Large intestine (tissue), 12 donors: ENCODE measurements at places on chromosomes 2 and 18.

GRCh38 chr2:224086226-224086914 is 47.3 kb upstream of the SERPINE2 start:
- DNase-seq, result no peak

- no peak for DNase-seq
These were observed 318.1 kb downstream of the NBAS start for GRCh38 chr2:15242936-15243461.

DNA sequence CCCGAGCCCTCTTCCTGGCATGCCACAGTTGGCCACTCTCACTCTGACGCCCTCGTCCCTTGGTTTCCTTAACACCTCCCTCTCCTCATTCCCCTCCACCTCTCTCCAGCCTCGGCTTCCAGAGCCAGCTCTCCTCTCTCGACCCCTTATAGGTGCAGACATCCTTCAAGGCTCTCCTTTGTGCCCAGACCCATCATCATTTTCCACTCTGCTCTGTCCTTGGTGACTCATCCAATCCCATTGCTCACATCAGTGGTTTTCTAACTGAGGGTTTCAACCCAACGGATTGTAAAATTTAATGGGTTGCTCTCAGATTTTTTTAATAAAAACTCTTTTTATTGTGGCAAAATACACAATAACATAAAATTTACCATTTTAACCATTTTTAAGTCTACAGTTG is 6.2 kb downstream of the ST8SIA5 start:
- DNase-seq, result no peak

- DNase-seq, result no peak
These were observed 219.3 kb upstream of the OSR1 start for GRCh38 chr2:19577723-19578122.

DNA sequence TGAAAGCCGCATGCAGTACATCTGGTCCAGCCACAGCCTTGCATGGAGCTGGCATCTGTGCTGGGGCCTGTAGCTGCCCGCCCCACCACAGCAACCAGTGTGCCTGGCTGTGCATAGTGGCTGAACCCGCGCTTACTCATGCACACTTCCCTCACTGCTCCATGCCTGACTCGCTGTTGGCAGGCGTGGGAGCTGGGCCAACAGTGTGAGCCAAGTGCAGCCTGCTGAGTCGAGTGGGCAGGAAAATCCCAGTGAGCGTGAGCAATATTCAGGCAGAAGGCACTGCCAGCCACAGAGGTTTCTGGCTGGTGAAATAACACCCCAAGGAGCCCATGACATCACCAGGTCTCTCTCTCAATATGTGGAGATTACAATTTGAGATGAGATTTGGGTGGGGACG is 1674.1 kb upstream of the TMEFF2 start:
- no peak for DNase-seq

DNA sequence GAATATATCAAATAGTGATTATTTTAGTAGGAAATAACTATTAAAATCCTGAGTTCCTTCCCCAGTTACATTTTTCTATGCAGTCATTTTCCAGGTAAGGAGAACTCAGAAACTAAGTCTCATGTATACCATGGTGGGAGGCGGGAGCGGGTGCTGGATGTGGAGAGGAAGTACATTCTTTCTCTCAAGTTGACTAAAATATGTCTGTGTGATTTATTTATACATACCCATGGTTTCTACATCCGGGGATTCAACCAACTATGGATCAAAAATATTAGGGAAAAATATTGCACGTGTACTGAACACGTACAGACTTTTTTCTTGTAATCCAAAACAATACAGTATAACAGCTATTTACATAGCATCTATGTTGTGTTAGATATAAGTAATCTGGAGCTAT is 6.8 kb downstream of the ZCCHC2 start:
- DNase-seq, result no peak

DNA sequence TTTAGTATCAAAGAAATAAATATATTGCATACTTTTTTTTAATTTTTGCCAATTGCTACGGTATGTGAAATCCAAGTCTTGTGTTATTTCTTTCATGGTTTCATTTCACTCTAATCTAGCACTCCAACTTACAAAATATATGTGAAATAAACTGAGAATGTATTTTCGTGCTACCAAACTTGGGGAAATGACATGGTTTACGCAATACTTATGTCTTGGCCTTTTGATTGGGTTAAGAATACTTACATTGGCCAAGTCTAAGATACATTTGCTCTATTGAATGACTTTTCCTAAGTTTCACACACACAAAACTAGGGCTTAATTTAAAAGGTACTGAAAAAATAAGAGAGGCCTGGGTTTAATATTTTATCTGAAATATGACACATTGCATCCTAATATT is 80.5 kb downstream of the VRK2 start:
- DNase-seq, result no peak

- no peak for DNase-seq
These were observed 36.6 kb downstream of the GPR155 start for GRCh38 chr2:174450021-174450816.

GRCh38 chr2:55961318-55961911 is 37.8 kb upstream of the EFEMP1 start:
- DNase-seq, result peak; percentile 19

DNA sequence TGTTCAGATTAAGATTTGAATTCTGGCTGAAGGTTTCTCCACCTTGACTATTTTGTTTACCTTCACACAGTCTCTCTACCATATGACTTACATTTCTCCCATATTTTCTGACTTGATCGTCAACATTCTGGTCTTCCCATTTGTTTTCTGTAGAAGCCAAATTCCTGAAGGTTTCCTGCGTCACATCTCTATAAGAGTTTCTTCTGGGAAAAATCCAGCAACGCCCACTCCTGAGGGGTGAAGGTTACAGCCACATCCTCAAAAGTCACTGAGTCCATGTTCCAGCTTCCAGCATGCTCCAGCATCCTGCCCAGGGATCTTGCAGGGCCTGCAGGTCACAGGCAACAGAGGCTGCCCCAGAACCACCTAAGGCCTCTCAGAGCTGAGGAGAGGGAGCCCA is 47.5 kb downstream of the NBEAL1 start:
- no peak for DNase-seq

DNA sequence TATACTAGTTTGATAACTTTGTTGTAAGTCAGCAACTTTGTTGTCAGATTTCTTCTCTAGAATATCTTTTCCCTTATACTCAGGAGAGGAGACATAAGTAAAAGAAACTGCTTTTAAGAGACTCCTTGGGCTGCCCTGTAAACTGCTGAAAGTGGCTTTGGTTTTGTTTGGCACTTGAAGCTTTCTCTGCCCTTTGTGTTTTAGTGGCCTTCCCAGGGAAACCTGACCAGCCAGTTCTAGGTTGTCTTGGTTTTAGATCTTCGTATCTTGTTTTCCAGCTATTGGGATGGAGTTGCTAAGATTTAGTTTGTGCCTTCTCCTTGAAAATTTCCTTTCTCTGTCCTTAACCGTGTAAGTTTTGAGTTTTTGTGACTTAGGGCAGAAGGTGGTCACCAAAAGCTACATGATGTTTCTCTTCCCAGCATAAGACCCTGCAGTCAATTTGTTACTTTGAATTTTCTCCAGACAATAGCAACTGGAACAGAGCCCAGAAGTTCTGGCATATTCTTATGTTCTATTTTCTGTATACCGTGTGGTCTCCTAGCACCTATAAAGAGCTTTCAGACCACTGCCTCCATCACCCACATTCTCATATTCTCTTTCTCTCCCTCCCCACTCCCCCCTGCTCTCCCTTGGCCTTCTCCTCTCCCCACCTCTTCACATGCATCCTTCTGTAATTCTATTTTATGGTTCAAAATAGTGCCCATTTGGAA is 81.1 kb downstream of the BOLA3 start:
- DNase-seq, result no peak

GRCh38 chr18:37873416-37873815 is 307.8 kb upstream of the CELF4 start:
- DNase-seq, result no peak

GRCh38 chr2:241505781-241506201 is 2.6 kb downstream of the STK25 start:
- no peak for DNase-seq

GRCh38 chr2:220847006-220847405 is 725.1 kb downstream of the EPHA4 start:
- DNase-seq, result no peak

- no peak for DNase-seq
These were observed 26.9 kb downstream of the MCEE start for GRCh38 chr2:71102981-71103681.

GRCh38 chr2:190742431-190742830 is 93.5 kb downstream of the NAB1 start:
- DNase-seq, result no peak

GRCh38 chr2:44005846-44006245 is 10.1 kb upstream of the LRPPRC start:
- DNase-seq, result no peak

GRCh38 chr2:45836740-45837139 is 185.3 kb downstream of the PRKCE start:
- no peak for DNase-seq

DNA sequence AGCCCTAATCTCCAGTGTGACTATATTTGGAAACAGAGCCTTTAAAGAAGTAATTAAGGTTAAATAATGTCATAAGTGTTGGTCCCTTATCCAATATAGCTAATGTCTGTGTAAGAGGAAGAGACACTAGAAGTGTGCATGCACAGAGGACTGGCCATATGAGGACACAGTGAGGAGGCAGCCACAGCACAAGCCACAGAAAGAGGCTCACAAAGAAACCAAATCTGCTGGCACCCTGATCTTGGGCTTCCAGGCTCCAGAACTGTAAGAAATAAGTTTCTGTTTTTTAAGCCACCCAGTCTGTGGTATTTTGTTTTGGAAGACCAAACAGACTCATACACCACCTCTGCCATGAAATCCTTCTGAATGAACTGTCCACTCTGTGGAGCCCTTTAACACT is 186.4 kb upstream of the SLC39A10 start:
- no peak for DNase-seq

- DNase-seq, result no peak
These were observed 236.6 kb downstream of the CYRIA start for GRCh38 chr2:16429002-16429401.

GRCh38 chr2:19208479-19209199 is 149.8 kb downstream of the OSR1 start:
- DNase-seq, result no peak

GRCh38 chr2:98037206-98037605 is 41.5 kb upstream of the TMEM131 start:
- DNase-seq, result no peak

DNA sequence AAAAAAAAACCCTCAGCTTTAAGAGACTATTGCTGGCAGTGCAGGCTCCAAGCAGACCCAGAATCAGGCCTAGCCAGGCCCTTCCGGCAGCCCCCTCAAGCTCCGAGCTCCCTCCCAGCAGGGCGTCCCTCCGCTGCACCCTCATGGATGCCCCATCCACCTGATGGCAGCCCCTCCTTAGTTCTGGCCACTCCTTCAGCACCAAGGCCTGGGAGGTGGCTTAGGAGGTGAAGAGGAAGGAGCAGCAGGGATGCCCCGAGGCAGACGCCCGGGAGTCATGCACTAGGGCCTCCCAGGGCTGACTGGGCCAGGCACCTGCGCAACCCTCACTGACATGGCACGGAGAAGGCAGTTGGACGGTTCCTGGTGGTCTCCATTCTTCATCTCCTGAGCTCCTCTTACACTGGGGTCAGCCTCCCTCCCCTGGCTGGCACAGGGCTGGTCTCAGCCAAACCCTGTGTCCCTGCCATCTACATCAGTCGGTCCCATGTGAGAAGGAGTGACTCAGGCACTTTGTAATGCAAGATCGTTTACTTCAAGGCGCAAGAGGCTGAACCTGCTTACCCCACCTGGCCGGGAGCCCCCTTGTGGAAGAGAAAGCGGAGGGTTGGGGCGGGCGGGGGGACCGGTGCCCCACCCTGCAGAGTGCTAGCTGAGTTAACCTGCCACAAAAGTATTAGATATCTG is 53.5 kb upstream of the ID2 start:
- DNase-seq, result peak; percentile 48

GRCh38 chr2:219274361-219274921 is 4.7 kb upstream of the DNAJB2 start:
- DNase-seq, result no peak
